ENCODE measurements at places on chromosomes 3 and 15.

GRCh38 chr15:64429448-64429847 lies 30.9 kb upstream of the ZNF609 start:
- no peak for DNase-seq

GRCh38 chr3:165748094-165748493 lies 89.1 kb downstream of the BCHE start:
- DNase-seq, result no peak

GRCh38 chr3:69330891-69331400 lies 54.9 kb downstream of the FRMD4B start:
- peak; percentile 97 for DNase-seq

DNA sequence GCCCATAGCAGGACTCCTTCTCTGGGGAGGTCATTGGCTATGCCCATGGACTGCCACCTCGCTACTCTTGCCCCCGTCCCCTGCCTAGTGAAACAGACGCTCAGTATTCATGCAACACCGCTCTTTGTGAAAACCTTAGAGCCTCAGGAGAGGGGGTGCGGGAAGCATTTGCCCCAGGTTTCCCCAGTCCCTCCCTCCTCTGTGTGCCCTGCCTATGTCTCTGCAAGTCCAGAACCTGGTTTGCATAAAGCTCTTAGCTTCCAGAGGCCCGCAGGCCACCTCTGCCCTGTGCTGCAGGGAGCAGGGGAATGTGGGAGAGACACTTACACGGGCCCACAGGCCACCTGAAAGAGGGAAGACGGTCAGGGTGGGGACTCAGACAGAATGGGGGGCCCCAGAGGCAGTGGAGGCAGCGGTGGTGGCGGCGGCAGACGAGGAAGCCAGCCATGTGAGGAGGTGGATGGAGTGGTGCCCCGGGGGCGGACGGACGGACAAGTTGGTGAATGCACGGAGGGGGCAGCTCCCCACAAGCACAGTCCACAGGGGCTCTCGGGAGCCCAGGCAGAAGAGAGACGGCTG lies 33.8 kb upstream of the CTSH start:
- no peak for DNase-seq

GRCh38 chr3:6791161-6791560 lies 69.8 kb upstream of the GRM7 start:
- no peak for DNase-seq

DNA sequence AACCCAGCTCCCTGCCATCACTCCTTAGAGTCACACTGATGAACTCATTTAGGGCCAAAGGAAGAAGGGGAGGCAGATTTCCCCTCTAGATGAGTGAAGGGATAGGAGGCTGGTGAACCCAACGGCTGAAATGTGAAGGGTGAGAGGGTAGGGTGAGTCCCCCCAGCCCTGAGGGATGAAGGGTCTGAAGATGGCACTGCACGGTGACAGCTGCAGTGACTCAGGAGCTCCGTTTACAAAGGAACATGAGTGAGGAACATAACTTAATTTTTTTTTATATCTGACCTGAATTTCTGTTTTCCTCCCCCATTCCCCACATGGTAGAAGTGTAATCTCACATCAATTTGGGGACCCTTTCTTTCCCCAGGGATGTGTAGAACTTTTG lies 14.0 kb downstream of the SNX33 start:
- DNase-seq, result no peak

GRCh38 chr15:85543741-85544155 lies 163.3 kb downstream of the AKAP13 start:
- DNase-seq, result peak; percentile 67

Measured in inflammatory macrophage (primary cell).